ENCODE measurements at places on chromosomes 3 and 15. TPM values are rescaled to one million over a fixed set of nuclear protein-coding genes. Genes with fewer than 3 reads are reported as not detected.

DNA sequence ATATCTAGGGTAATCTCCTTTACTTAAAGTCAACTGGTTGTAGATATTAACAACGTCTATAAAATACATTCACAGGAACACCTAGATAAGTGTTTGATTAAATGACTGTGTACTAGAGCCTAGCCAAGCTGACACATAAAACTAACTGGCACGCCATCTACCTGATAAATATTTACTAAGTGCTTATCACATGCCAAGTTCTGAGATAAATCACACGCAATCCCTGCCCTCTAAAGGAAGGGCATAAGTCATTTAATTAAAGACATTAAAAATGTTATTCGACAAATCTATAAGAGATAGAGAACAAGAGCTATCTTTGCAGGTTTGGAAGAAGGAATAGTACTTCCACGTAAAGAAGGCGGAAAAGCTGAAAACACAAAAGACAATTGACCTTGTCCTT, 11.1 kb upstream of the MB21D2 start:
- H3K36me3 ChIP-seq, result no peaks in the 10 kb centered on the region
- H3K27ac ChIP-seq, result no peak overlapping the region
- H3K4me1 ChIP-seq, result no peaks in the 10 kb centered on the region
- H3K27me3 ChIP-seq, result peaks cover 17% of the 10 kb centered on the region
- no peak overlapping the region for H3K4me3 ChIP-seq

- no peaks in the 10 kb centered on the region for H3K27me3 ChIP-seq
- DNase-seq, result no peak
- no peak overlapping the region for H3K4me3 ChIP-seq
- H3K36me3 ChIP-seq, result no peaks in the 10 kb centered on the region
Observed at GRCh38 chr3:88410259-88410658, 260.5 kb downstream of the C3orf38 start.

BLM gene
- total RNA-seq, result 6.3 TPM

MUC20 gene
- 5.5 TPM for total RNA-seq
